ENCODE measurements at places on chromosomes 11 and 22. TPM values are rescaled to one million over a fixed set of nuclear protein-coding genes. Genes with fewer than 3 reads are reported as not detected.

AMOTL1 gene
- 40.8 TPM for total RNA-seq

C11orf42 gene
- not detected for total RNA-seq

SLC6A5 gene
- total RNA-seq = not detected

MPZL3 gene
- 0.19 TPM for total RNA-seq

TMEM86A gene
- total RNA-seq = 0.12 TPM

ZNF280B gene
- total RNA-seq = under 0.01 TPM

C22orf31 gene
- total RNA-seq = not detected

ANGPTL5 gene
- 0.92 TPM for total RNA-seq

ANO9 gene
- not detected for total RNA-seq

CD3D gene
- not detected for total RNA-seq

FOSL1 gene
- 24.0 TPM for total RNA-seq

RAG2 gene
- not detected for total RNA-seq

GGTLC2 gene
- not detected for total RNA-seq

PACSIN3 gene
- 29.7 TPM for total RNA-seq

BSX gene
- not detected for total RNA-seq

ARHGEF17 gene
- total RNA-seq = 31.4 TPM

CALCA gene
- not detected for total RNA-seq

MYEOV gene
- 1.2 TPM for total RNA-seq

KBTBD3 gene
- total RNA-seq = 5.8 TPM

APOA1 gene
- 0.87 TPM for total RNA-seq

CYP2D6 gene
- total RNA-seq = 0.26 TPM

All from aortic smooth muscle cell (primary cell).